ENCODE measurements at places on chromosomes 6 and 20.

GRCh38 chr6:1378065-1379016, 11.0 kb upstream of the FOXF2 start:
- no peak for DNase-seq

- DNase-seq, result no peak
Measured at GRCh38 chr6:109241199-109241598, 141.1 kb downstream of the CD164 start.

DNA sequence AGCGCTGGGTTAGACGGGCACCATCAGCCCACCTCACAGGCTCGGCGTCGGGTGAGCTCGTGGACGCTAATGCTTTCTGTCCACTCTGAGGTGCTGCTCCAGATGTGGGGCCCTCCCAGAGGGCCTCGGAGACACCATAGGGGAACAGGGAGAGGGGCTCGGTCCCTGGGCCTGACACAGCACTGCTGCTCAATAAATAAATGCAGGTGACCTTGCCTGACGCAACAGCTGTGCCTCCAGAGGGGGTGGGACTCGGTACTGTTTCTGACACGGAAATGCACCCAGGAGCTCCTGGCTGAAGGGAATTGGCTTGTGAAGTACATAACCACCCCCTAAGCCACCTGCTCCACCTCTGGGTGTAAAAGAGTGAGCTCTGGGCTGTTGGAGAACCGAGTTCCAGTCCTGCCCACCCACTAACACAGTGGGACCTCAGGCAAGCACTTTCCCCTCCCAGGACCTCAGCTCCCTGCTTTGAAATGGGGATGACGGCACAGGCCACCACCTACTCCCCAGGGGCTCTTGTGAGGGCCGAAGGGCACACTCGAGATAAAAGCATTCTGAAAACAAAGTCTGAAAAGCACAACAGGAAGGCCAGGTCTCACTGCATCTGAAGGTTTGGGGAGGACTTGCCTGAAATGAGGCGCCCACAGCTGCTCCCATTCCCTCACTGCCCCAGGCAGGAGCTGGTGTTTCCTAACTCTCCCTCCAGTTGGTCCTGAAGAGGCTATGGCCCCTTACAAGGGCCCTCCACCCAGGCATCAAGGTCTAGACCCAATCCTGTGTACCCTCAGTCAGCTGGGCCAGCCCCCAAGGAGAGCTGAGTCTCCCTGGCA, 6.7 kb downstream of the KCNK15 start:
- DNase-seq, result no peak

DNA sequence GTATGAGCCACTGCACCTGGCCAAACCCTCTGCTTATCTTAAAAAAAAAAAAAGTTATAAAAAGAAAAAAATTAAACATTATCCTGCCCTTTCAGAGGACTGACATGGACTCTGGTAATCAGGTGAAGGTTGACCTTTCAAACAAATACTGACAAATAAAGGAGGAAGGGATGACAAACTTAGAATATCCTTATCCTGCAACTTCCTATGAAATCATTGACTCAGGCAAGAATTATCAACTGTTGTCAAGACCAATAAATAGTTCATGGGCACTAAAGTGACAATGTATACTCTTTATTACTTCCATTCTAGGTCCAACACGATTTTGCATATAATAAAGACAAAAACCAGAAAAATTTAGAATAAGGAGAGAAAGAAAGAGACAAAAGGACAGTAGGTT, 117.9 kb downstream of the KIF16B start:
- DNase-seq, result no peak

DNA sequence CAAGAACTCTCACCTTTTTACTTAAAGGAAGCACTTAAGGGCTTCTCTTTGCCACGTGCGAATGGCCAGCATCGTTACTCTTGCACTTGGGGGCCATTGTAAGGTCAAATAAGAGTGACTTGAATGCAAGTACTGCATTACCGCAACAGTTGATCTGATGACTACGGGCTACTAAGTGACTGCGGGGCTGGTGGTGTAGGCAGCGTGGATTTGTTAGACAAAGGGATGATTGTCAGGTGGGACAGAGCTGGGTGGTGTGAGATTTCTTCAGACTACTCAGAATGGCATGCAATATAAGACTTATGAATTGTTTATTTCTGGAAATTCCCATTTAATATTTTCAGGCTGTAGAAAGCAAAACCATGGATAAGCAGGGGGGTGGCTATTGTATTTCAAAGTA, 199.7 kb upstream of the UST start:
- DNase-seq, result no peak

- no peak for DNase-seq
Measured at GRCh38 chr6:3144571-3144970, 12.8 kb downstream of the TUBB2A start.

All from thymus (tissue), 14 donors.